ENCODE measurements at places on chromosomes 11 and 22.

DNA sequence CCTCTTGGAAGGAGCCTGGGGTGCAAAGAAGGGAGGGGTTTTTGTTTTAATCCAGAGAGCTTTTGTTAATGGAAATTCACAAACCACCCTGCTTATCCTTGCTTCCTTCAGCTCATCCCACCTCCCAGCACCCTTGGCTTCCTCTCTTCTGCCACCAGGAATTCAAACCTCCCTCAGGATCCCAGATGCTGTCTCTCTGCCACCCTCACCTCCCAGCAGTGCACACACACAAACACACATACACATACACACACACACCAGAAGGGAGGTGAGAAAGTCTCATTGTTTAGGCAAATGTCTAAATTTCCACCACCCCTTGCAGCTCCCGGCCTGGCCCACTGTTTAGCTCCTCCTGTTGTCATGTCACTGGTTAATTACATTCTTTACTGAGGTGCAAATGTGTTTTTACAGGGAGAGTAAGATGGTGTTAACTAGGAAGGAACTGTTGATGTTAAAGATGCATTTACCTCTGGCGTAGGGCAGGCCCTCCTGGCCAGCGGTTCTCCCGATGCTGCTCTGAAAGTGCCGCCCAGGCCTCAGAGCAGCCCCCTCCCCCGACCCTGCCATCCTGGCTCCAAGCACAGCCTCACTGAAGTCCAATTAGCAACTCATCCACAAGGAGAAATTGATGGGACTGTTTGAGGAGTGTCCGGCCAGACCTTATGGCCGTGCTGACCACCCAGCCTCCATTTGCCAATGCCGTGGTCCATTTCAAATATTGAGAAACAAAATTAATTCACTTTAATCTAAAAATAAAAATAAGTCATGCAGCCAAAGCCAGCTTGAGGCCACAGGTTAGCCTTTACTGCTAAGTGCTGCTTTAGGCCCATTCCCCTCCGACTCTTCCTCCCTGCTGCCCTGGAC is 165.4 kb downstream of the FEZ1 start:
- no peak for DNase-seq

- DNase-seq, result no peak
These were observed 593.5 kb upstream of the FAT3 start for GRCh38 chr11:91630916-91631673.

GRCh38 chr22:37381489-37381888 is 45.8 kb downstream of the ELFN2 start:
- DNase-seq, result no peak

DNA sequence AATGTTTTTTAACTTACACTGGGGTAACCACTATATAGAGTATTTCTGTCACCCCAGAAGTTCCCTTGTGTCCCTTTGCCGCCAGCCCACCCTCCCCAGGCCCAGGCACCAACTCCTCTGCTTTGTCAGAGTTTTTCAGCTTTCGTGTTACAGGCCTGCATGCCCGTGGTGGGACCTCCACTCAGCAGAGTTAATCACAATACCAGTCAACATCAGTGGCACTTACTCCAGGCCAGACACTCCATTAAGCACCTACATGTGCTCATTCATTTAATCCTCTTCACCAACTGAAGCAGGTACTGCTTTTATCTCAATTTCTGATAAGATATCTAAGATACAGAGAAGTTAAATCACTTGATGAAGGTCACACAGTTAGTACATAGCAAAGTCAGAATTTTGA is 63.3 kb downstream of the LIF start:
- no peak for DNase-seq

DNA sequence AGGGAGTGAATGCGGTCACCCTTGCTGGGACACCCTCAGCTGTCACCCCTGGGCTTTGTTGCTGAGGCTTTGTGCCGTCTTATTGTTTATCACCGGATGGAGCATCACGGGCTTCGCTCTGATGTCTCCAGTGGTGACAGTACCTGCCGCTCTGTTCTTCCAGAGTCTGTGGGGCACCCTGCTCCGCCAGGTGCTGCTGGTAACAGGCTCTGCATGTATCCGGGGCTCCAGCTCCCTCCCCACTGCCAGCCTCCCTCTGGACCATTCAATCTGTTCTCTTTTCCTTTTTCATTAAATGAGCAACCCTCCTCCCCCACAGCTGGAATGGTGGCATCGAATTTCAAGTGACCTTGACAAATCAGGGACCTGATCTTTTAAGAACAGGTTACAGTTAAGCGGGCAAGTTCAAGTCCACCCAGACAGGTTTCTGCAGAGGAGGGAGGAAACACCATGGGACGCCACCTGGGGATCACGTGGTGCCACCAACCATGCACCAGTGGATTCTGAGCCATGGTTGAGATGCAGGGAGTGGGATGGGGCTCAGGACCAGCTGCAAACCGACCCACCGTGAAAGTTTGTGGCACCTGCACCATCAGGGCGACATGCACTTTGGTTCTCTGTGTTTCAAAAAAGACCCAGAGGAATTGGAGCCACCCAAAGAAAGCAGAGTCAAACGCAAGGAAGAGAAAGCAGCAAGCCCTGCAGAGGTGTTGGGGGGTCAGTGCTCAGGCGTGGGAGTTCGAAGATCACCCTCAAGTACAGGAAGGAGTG is 89.3 kb downstream of the BCR start:
- no peak for DNase-seq

DNA sequence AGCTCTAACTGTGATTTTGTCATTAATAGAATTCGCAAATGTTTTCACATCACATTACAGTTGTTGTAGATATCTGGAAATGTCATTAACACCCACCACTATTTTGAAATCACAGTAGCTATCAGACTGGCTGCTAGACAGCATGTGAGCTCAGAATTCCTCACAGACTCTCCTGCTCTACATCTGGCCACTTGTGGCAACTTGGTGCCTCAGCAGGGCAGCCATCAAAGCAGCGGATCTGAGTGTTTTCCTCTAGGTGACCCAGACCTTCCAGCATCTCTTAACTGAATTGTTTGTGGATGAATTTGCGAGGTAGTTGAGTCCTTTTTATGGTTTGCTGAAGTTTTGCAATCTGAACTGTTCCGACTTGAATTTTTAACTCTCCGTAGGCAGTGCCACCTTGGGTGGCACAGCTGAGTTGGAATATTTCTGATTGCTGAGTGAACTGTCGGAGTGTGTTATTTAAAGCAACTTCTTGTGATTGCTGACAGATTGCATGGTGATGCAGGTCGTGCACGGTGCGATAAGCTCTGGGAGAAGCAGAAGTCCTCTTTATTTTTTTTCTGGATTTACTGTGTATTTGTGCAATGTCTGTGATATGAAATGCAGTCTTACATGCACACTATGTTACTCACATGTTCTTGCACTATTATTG is 114.0 kb upstream of the PLET1 start:
- no peak for DNase-seq

DNA sequence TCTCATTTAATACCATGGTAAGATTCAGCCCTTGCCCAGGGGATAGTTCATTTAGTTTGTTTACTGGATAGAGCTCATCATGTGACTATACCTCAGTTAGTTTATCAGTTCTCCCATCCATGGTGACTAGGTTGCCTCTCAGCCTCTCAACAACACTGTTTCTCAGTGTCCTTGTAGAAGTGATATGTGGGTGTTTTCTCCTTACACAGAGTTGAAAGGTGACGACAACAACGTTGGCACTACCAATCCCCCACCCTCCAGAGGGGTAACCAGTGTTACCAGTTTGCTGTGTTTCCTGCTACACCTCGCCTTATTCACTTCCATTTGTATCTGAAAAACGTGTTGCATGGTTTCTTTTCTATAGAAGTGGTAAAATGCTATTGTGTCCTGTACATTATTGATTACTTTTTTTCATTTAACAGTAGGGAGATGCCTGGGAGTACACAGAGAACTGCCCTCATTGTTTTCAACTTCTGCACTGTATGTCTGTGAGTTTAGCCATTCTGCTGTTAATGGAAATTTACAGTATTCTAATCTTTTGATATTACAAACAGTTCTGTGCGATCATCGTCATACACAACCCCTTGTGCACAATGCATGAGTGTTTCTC is 11.6 kb downstream of the NEAT1 start:
- DNase-seq, result no peak

DNA sequence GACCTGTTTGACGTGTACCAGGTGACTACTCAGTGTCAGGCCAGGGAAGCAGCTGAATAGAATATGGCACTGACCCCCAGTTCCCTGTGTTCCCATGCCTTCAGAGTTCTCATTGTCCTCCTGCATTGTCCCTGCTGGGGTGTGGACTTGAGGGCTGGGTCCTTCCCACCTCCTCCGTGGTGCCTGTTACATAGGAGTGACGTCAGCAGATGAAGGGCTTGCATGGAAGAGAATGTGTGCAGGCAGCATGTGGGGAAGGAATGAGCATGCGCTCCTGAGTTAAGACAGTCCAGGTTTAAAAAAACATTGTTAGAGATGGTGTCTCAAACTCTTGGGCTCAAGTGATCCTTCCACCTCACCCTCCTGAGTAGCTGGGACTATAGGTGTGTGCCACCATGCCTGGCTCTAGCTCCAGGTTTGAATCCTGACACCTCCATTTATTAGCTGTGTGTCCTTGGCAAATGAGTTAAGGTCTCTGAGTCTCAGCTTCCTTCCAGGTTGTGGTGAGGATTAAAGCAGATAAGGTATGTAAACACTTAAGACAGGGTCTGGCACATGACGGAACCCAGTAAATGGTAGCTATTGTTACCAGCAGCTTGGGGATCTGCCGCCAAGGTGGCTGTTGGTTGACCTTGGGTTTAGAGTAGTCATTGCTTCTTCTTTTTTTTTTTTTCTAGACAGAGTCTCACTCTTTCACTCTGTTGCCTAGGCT is 7.5 kb upstream of the SOX10 start:
- DNase-seq, result no peak

GRCh38 chr22:17085277-17086181 is 729 bp downstream of the IL17RA start:
- DNase-seq, result peak; percentile 52

- no peak for DNase-seq
These were observed 2241.0 kb upstream of the RAG2 start for GRCh38 chr11:38839071-38839470.

- DNase-seq, result no peak
These were observed 21.1 kb upstream of the XBP1 start for GRCh38 chr22:28821452-28821851.

GRCh38 chr22:27667121-27667843 is 134.3 kb downstream of the MN1 start:
- no peak for DNase-seq

- peak; percentile 60 for DNase-seq
These were observed 30.0 kb upstream of the CABP7 start for GRCh38 chr22:29689880-29690213.

DNA sequence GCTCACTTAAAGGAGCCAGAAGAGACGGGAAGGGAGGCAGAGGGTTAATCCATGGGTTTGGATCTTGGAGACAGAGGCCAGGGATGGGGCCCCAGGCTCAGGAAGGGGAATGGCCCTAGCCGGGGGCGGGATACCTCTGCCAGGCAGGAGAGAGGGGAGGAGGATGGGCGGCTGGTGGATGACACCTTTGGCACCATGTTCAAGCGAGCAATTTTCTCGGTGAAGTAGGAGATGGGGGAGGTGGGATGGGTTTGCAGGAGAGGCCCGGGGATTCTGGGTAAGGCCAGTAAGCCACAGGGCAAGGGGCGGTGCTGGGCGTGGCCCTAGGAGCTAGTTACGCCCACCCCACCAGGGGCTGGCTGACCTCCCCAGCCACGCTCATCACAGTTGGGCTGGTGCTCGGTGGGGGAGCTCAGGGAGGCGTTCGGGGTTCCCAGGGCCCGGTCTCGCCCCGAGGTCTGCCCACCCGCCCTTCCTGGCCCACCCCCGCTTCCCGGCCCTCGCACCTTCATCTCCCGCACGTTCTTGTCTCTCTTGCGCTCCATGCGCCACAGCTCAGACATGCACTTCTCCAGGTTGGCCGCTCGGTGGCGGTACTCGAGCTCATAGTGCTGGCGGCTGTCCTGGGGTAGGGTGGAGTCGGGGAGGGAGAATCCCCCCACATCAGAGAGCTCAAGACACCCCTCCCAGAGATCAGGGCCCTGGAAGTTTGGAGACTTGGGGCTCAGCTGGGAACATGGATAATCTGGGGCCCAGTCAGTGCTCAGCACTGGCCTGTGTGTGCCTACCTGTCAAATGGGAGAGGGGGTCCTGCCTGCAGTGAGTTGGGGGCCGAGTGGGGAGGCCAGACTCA is 12.7 kb downstream of the BAIAP2L2 start:
- DNase-seq, result no peak

DNA sequence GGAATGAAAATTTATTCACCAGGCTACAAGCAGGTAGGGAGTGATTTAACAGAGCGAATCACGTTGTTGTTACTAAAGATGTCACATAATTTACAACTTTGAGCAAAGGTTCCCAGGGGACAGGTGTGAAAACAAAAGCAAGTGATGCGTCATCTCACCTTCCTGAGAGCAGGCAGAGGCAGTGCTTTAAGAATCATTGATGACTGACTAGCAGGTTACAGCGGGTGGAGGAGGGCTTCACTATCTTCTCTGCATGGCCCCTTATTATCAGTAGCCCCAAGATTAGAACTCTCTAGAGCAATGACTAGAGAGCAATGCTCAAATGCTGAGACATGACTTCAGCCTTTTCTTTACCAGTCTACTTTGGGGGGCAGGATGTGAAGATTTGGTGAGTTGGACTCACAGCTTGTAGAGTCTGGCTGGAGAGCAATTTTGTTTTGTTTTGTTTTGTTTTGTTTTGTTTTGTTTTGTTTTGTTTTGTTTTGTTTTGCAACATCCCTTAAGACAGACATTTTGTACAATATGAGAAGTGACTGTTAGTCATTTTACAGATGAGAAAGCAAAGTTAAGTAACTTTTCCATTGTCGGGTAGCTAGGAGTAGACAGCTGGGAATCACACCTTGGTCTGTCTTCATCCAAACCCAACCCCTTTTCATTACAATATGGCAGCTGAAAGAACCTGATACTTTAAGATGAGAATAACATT is 84.8 kb downstream of the SLC1A2 start:
- DNase-seq, result no peak

- DNase-seq, result no peak
These were observed 471.7 kb downstream of the NTM start for GRCh38 chr11:131841925-131842635.

DNA sequence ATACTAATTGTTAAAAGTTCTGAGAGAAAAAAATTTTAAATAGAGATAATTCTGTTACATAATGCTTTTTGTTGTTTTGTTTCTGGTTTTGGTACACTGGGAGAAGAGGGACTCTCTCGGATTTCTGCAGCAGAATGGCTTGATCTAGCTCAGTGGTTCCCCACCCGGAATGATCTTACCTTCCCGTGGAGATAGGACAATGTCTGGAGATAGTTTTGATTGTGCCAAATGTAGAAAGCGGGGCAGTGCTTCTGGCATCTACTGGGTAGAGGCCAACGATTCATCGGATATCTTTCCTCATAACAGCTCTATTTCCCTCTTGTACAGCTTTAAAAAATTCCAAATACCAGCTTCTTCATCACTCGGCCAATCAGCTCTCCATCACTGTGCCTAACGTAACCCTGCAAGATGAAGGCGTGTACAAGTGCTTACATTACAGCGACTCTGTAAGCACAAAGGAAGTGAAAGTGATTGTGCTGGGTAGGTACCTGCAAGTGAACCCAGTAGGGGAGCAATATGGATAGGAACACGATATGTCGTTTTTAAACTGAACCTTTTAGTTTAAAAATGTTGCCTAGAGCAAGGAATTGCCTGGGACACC is 13.2 kb downstream of the CRTAM start:
- DNase-seq, result no peak

GRCh38 chr22:28075358-28075981 is 156.4 kb upstream of the PITPNB start:
- no peak for DNase-seq

All from stimulated activated CD4-positive, alpha-beta T cell treated with anti-CD3 and anti-CD28 coated beads, Interleukin-15, amount 100 ng/mL, for 24 hours (primary cell).